Sciatic nerve (tissue), 2 donors: ENCODE measurements at places on chromosomes 16 and 17. TPM values are rescaled to one million over a fixed set of nuclear protein-coding genes. Genes with fewer than 3 reads are reported as not detected.

- peak; percentile 22 for DNase-seq
Observed at GRCh38 chr16:27293343-27293742, 20.4 kb upstream of the IL4R start.

The MT1G gene
- 2.5 TPM for total RNA-seq

DNA sequence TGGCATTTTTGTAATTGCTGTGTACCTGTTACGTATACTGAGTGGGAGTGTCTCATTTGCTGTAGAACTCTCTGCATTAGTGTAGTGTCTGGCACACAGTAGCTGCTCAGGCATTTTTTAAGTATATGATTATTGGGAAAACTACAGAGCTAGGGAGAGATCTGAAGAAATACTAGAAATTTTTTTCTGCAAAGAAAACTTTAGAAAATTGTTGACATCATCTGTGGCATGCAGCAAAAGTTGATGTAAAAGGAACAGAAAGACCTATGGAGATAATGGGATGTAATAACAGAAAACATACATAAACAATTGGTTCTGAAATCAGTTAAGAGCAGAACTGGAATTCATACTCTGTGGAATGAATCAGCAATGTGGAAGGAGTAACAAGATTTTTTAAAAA, 11.6 kb downstream of the CLTC start:
- no peak for DNase-seq

GRCh38 chr17:28506763-28507487, 777 bp downstream of the FOXN1 start:
- no peak for DNase-seq

- DNase-seq, result no peak
Observed at GRCh38 chr17:40857535-40857934, 9.5 kb downstream of the KRT12 start.

The MT1A gene
- total RNA-seq, result 1.8 TPM

The MYH13 gene
- total RNA-seq, result not detected

GRCh38 chr17:63275318-63275970, 170.7 kb downstream of the CYB561 start:
- no peak for DNase-seq

GRCh38 chr16:84550096-84550495, 45.6 kb upstream of the MEAK7 start:
- no peak for DNase-seq

The KRTAP16-1 gene
- not detected for total RNA-seq

The PPY gene
- total RNA-seq, result not detected

- DNase-seq, result no peak
Observed at GRCh38 chr16:4937782-4938682, 1.1 kb upstream of the PPL start.

- DNase-seq, result no peak
Observed at GRCh38 chr17:61783120-61783519, 80.2 kb downstream of the BRIP1 start.

DNA sequence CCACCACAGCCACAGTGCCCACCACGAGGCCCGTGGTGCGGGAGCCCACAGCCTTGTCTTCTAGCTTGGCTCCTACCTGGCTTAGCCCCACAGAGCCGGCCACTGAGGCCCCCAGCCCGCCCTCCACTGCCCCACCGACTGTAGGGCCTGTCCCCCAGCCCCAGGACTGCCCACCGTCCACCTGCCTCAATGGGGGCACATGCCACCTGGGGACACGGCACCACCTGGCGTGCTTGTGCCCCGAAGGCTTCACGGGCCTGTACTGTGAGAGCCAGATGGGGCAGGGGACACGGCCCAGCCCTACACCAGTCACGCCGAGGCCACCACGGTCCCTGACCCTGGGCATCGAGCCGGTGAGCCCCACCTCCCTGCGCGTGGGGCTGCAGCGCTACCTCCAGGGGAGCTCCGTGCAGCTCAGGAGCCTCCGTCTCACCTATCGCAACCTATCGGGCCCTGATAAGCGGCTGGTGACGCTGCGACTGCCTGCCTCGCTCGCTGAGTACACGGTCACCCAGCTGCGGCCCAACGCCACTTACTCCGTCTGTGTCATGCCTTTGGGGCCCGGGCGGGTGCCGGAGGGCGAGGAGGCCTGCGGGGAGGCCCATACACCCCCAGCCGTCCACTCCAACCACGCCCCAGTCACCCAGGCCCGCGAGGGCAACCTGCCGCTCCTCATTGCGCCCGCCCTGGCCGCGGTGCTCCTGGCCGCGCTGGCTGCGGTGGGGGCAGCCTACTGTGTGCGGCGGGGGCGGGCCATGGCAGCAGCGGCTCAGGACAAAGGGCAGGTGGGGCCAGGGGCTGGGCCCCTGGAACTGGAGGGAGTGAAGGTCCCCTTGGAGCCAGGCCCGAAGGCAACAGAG, 10.5 kb downstream of the VASN start:
- DNase-seq, result no peak

GRCh38 chr16:85002608-85003007, 8.7 kb downstream of the ZDHHC7 start:
- no peak for DNase-seq

The SMIM36 gene
- not detected for total RNA-seq

- DNase-seq, result no peak
Observed at GRCh38 chr16:2987833-2988232, 7.6 kb upstream of the PKMYT1 start.

GRCh38 chr17:38798614-38799500, 499 bp downstream of the PIP4K2B start:
- peak; percentile 75 for DNase-seq

GRCh38 chr16:19923396-19923795, 38.7 kb upstream of the GPRC5B start:
- DNase-seq, result no peak

The OR1A1 gene
- total RNA-seq, result not detected

DNA sequence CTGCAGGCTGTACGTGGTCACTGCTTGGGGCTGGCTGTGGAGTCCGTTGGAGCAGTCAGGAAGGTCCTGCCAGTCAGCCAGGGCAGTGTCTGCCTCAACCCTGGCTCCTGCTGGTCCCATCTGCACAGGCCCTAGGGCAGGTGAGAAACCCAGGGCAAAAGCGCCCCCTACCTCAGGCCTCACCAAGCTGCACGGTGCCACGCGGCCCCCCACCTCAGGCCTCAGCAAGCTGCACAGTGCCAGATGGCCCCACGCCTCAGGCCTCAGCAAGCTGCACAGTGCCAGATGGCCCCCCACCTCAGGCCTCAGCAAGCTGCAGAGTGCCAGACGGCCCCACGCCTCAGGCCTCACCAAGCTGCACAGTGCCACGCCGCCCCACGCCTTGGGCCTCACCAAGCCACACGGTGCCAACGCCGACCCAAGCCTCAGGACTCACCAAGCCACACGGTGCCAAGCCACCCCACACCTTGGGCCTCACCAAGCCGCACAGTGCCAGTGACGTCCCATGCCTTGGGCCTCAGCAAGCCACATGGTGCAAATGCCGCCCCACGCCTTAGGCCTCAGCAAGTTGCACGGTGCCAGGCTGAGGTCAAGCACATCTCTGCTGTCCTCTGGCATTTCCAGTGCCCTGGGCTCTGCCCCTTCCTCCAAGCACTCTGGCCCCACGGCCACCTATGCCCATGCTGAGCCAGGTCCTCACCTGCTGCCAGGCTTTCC, 5.5 kb downstream of the TMEM204 start:
- DNase-seq, result no peak

DNA sequence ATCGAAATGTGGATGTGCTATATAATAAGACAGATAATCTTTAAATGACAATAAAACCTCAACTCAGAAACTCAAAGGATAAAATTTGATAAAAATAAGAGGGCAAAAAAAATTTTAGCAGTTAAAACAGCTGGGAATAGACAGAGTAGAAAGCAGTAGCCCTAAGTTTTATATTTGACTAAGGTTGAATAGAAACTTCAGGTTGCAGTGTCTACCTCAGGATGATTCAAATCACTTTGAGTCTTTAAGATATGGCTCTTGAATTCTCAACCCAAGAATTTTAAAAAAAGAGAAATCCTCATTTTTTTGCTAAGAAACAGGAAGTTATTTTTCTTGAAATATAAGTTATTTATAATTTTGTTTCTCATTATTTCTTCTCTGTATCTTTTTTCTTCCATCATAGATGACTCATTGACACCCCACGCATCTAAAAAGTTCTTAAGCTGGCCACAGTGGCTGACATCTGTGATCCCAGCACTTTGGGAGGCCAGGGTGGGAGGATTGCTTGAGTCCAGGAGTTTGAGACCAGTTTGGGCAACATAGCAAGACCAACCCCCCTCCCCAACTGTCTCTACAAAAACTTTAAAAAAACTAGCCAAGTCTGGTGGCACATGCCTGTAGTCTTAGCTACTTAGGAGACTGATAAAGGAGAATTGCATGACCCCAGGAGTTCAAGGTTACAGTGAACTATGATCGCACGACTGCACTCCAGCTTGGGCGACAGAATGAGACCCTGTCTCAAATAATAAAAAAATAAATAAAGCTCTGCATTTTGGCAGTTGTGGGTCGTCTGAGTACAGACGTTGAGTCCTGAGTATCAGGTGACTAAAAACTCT, 23.9 kb downstream of the NFAT5 start:
- no peak for DNase-seq

- no peak for DNase-seq
Observed at GRCh38 chr17:34725725-34726124, 146.3 kb downstream of the TMEM132E start.

DNA sequence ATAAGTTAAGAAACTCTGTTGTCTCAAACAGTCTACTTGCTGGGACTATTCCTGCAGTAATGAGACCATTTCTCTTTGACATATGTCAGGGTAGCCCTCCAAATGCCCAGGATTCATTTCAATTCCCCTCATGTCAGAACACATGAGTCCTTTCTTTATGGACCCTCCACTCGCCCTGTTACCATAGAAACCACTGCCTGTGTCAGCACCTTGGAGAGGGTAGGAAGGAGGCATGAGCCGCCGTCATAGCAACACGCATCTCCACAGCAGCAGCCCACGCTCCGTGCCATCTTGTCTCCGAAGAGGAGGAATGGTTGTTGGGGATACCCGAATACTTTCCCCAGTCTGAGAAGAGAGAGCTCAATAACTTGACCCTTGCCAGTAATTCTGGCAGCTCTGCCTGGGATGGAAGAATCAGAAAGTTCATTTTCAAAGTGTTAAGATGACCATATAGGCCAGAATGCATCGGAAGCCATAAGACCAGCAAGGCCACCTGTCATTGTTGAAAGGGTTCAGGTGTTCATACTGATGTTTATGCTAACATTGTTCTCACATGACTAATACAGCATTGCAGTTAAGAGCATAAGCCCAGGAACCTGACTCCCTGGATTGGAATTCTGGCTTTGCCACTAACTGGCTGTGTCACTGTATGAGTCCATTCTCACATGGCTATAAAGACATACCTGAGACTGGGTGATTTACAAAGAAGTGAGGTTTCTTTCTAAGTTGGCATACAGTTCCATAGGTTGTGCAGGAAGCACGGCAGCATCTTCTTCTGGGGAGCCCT, 141.3 kb downstream of the ABCC12 start:
- no peak for DNase-seq

GRCh38 chr17:67256075-67256732, 11.2 kb upstream of the HELZ start:
- no peak for DNase-seq

The CHRNE gene
- total RNA-seq, result 2.3 TPM

The SEPTIN12 gene
- total RNA-seq, result not detected

The KRTAP3-2 gene
- total RNA-seq, result not detected

The CLEC19A gene
- 0.13 TPM for total RNA-seq

DNA sequence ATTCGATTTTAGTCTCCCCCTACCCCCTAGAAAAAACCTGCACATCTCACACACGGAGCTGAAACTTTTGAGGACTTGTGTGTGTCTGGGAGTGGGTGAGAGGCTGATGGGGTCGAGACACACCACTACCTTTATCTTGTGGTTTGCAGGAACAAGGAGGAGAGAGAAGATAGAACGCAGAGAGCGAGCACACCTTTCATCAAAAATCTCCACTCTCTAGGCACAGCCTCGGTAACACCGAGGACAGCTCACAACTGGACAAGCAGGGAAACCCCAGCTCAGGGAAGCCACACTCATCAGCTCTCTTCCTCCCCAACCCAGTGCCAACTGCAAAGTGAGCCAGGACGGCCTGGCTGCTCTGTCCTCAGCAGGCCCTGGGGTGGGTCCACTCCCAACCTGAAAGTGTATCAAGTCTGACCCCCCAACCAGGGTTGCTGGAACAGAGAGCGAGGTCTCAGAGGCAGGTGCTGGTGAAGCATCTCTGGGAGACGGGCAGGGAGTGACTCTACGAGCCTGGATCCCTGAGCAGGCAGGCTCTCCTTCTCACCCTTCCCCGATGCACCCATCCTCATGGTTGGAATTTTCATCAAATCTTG, 5.2 kb upstream of the GHDC start:
- no peak for DNase-seq

DNA sequence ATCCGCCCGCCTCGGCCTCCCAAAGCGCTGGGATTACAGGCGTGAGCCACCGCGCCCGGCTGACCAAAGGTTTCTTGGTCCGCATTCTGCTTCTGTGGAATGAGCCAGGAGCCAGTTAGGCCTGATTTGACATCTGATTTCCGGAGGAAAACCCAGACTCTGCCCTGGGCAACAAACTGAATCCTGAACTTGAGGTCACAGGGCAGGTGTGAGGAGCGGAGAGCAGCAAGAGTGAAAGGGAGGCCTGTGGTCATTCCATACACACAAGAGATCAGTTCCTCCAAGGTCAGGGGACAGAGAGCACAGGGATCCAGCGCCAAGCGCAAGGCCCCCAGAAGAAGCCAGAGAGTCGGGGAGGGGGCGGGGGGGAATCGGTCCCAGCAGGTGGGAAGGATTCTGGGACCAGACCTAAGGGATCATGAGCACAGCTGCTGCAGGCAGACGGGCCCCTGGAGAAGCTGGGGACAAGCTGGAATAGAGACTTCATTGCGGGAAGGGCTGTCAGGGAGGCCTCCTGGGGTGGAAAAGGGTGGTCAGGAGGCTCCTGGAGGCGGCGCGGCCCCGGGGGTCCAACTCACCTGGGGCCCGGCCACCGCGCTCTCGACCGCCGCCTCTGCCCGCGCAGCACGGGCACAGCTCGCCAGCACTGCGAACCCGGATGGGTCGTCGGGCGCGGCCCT, 436 bp downstream of the SHPK start:
- no peak for DNase-seq

GRCh38 chr16:13029786-13030185, 128.4 kb downstream of the SHISA9 start:
- DNase-seq, result no peak
